ENCODE measurements at places on chromosomes 3 and 15.

GRCh38 chr3:11282250-11283138 lies 10.3 kb downstream of the ATG7 start:
- DNase-seq = no peak

DNA sequence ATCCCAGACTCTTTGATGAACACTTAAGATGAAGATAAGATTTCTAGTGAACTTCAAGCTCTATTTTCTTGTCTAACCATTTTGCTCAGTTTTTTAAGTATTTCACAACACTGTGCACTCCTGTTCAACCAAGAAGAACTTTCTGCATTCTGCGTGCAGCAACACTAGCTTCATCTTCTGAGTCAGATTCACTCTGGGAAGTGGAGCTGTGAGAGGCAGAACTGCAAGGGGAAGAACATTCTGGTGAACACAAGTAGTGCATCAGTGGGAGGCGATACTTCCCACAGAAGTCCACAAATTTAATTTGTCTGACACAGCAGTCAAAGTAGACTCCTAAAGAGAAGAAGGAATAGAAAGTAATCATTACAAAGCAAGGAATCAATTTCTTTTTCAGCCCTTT lies 18.1 kb downstream of the LRRC58 start:
- no peak for DNase-seq

- no peak for DNase-seq
Measured at GRCh38 chr3:173584838-173585831, 187.6 kb downstream of the NLGN1 start.

GRCh38 chr3:52399593-52399992 lies 45.3 kb downstream of the SEMA3G start:
- no peak for DNase-seq

DNA sequence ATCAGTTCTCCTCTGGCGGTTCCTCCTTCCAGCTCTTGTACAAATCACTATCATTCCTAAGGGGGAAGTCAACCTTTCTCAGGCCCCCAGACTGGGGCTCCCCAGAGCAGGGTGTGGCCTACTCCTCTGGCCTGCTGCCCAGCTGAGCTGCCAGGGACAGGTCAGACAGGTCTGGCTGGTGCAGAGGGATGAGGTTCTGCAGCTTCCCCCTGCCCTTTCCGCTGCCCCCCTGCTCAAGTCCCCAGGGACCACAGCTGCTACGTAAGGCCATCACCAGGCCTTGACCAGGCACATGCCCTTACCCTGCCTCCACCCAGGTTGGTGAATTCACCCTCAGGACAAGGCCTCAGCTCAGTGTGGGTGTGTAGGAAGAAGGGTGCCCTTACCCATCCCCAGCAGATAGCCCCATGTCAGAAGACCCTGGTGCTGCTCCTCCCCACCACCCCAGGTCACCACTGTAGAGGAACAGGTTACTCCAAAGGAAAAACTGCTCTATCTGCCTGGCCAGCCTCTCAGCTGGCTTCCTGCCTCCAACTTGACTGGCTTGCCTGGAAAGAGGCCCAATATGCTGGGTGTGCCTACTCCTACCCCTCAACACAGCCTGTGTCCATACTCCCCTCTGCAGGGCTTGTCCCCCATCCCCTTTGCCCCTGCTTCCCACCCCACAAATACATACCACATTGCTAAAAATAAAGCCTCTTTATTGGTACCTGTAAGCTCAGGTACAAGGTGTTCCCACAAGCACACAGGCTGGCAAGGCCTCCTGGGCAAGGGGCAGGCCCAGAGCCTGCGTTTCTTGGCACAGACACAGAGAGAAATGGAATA lies 12.0 kb downstream of the CSRNP1 start:
- DNase-seq = no peak

DNA sequence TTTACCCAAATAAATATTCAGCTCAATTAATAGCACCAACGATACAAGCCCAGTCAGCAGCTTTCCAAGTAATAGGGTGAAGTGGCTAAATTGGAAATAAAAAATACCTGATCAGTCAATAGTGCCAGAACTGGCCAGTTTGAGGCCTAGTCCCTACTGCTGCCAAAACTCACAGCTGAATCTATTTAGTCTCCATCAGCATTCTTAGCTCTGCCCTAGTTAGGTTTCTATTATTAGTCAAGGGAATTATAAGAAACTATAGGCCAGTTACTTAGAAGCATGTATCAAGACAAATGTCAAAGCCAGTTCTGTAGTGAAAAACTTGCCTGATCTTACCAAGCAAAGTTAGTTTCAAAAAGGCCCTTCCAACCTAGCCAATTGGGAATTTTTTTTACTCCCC lies 146.2 kb upstream of the ZBTB20 start:
- DNase-seq = no peak

DNA sequence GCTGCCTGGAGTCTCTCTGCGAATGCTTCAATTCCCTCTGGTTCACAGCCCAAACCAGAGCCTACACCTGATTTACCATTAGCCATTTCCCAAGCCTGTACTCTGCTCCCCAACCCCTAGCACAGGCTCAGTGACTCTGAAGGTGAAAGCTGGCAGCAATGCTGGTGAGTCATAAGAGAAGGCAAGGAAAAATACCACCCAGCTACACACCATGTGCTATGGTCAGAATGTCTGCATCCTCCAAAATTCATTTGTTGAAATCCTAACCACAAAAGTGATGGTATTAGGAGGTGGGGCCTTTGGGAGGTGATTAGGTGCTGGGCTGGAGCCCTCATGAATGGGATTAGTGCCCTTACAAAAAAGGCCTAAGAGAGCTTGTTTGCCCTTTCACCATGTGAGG lies 117.1 kb upstream of the TJP1 start:
- DNase-seq = no peak

- DNase-seq = no peak
Measured at GRCh38 chr15:85491691-85492090, 111.3 kb downstream of the AKAP13 start.

DNA sequence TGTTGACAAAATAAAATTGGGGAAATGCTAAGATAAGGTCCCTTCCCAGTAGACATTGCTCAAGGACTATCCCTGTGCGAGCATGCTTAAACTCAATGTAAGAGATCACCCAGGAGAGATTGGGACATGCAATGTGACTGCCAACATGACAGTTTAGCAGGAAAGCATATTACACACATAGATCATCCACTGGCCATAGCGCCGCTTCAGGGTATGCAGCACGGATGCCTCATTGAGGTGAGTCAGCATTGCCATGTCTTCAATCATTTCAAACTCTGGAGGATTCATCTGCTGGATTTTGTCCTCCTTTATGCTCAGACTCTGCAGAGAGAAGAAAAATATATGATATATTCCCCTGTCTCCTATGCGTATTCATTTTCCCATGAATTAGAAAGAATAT lies 8.9 kb downstream of the MYH15 start:
- no peak for DNase-seq

DNA sequence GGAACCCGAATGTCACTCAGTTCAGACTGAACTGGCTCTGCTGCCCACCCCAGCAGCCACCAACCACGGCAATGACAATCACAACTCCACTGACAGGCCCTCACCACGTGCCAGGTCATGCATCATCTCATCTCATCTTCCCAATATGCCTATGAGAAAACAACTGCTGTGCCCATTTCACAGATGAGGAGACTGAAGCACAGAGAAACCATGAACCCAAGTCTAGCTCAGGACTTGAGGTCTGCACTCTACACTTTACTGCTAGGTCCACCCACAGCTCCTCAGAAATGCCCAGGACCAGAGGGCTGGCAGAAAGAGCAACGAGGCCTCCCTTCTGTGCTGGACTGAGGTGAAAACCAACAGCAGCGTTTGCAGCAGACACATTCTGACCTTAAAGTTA lies 99.2 kb upstream of the LINGO1 start:
- DNase-seq = no peak

- no peak for DNase-seq
Measured at GRCh38 chr15:77461486-77461885, 40.8 kb downstream of the HMG20A start.

DNA sequence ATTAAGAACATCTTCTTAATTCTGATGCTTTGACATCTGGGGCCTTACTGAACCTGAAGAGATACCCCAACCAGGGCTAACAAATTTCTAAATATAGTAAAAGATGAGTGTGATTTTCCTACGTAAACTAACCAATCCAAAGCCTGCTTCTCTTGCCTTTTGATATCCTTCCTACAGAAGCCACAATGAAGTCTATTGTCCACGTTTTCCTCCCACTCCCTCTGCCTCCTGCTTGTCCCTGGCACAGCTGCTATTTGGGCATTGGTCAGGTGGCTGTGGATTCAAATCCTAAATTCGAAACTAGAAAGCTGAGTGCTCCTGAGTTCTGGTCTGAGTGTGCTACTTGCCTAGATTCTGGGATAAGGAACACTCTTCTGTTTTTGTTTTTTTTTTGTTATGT lies 17.4 kb upstream of the MKRN3 start:
- no peak for DNase-seq

GRCh38 chr3:4313606-4314293 lies 10.6 kb downstream of the SETMAR start:
- DNase-seq = no peak

DNA sequence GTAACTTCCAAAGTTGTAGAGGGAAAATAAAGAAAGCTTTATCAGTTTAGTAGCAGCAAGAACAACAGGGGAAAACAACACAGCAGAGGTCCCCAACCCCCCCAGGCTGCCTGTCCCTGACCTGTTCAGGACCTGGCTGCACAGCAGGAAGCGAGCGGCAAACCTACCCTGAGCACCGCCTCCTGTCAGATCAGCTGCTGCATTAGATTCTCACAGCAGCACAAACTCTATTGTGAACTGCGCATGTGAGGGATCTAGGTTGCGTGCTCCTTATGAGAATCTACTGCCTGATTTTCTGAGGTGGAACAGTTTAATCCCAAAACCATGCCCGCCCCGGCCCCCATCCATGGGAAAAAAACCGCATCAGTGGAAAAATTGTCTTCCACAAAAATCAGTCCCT lies 40.3 kb downstream of the USP50 start:
- no peak for DNase-seq

DNA sequence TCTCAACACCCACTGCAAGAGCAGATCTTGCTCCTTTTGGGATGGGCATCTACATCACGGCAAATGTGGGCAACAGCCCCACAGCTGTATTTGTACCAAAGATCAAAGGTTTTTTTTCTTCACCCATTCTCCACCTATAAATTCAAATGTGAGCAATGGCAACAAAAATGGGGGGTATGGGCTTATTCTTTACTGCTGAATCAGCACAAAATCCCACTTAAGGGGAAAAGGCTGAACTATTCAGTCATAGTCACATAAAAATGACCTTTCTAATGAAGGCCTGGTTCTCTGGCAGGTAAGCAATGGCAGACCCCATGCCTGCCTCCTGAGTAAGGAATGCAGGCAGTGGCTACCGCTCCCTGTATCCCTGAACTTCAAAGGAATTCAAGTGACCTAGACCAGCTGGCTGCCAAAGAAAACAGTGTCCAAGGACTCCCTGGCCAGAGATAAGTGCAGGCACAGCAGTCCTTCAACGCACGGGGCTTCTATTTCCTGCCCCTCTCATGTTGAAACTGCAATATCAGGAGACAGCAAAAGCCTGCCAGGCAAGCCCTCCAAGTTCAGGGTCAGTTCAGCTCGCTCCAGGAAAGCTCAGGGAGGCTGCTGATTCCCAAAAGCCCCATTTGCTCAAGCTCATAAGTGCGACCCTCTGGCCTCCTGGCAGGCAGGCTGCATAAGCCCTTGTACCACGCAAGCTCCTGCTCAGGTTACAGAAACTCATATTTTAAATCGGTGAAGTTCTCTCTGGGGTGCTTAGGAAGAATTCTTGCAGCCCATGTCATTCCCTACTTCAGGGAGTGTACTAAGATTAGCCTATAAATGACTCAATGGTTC lies 134.1 kb downstream of the PDZRN3 start:
- no peak for DNase-seq

DNA sequence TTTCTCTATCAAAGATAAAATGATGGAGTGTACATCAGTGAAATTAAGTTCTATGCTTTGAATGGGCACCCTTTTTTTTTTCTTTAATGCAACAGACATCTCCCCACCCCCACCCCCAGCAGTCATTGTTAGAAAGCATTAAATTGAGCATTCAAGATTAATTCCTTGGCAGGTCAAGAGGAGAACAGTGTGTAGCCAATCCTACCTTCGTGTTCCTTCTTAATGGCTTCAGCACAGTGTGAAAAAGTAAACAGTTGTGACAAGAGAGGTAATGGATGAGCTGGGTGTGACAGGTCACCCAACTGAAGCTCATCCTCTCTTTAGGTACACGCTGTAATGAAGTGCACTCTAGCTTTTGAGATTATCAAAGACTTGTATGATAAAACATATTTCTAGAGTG lies 198.5 kb upstream of the RARB start:
- no peak for DNase-seq

GRCh38 chr3:34070831-34071585 lies 272.6 kb downstream of the PDCD6IP start:
- no peak for DNase-seq

DNA sequence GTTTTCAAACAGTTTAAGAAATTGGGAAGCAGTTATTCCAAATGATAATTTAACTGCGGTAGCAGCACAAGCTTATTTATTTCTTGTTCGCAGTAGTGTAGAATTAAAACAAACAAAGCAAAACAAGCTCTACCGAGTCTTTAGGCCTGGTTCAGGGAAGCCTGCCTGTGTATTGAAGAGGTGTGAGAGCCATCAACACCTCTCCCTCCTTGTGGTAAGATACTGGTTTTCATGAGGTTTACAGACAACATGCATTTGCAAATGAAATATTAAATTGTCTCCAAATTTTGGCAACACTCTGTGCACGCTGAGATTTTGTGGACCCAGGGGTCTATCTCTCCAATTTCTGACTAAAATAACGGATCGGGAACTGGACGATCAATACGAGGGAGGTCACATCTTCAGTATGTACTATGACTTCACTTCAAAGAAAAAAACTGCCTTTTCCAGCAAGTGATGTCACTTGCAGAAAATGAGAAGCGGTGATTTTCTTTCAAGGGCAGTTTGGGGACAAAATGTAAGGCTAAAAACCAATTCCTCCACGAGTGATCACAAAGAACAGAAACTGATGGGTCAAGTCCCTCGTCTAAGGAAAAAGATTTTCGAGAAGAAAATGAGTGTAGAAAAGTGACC lies 721 bp downstream of the ATR start:
- DNase-seq = no peak

GRCh38 chr3:51378726-51379125 lies 6.4 kb upstream of the MANF start:
- DNase-seq = no peak

GRCh38 chr3:9600597-9600996 lies 47.0 kb upstream of the LHFPL4 start:
- DNase-seq = no peak

Measured in activated CD8-positive, alpha-beta T cell treated with anti-CD3 and anti-CD28 coated beads, Interleukin-2, amount 10 ng/mL, durations not matched to agents 7 days and 5 days (primary cell).